ENCODE measurements at places on chromosomes 16 and 17.

- no peak for DNase-seq
These were observed 2.2 kb downstream of the LMF1 start for GRCh38 chr16:968620-969019.

DNA sequence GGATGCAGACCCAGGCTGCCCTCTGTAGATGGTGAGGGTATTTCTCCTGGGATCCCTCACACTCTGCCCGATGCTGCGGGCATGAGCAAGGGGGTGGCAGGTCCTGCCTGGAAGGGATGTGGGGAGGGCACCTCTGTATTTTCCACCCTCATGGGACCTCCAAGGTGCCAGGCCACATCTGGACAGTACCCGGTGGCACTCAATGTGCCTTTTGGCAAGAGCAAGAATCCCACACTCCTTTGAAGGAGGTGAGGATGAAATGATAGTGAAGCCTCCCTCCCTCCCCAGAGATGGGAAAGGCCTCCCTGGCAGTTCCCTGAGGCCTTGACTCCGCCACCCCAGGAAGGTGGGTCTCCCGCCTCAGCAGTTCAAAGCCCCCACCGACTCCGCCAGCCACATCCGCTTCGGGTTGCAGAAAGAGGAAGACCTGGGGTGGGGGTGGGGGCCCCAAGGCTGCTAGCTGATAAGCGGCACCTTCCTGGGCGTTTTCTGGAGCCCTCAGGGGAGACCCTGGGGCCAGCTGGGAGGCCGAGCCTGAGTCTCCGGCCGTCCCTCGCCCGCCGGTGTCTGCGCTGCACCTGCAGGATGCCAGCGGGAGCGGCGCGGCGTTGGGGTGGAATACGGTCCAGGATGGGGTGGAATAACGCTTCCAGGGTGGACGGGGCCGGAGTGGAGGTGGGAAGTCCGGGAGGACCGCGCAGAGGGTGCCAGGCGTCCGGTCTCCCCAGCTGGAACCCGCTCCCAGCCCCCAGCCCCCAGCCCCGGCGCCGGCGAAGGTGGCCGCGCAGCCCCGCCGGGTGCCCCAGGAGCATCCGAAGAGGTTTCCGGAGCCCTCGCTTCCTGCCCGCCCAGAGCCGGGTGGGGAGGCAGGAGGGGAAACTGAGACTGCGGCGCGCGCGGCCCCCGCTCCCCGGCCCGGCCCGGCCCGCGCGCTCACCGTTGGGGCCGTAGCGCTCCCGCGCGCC lies 718 bp downstream of the ATP2A3 start:
- DNase-seq = no peak

DNA sequence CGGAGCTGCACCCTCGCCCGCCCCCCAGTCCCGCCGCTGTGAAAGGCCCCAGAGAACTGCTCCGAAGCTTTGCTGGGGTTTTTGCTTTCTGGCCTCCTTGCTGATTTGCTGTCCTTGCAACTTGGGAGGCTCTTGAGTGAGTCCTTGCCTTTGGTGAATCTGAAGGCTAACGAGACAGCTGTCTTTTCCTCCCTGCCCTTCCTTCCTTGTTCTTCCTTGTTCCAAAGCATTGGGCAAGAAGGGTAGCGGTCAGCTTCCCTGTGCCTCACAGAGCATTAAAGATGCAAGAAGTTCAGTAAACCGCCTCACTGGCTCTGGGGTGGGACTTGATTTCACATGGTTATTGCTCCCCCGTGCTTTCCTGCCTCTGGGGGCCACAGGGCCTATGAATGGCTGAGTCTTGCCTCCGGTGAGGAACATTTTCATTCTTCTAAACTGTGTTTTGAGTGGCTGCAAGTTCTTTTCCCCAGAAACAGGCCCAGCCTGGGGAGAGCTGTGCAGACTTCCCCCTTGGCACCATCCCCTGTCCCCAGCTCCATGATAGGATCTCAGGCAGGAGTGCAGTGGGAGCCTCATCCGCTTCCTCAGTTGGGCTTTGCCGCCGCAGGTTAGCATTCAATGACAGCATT lies 1.4 kb downstream of the YPEL2 start:
- peak; percentile 56 for DNase-seq

- no peak for DNase-seq
These were observed 3.6 kb upstream of the WDR24 start for GRCh38 chr16:693766-694165.

DNA sequence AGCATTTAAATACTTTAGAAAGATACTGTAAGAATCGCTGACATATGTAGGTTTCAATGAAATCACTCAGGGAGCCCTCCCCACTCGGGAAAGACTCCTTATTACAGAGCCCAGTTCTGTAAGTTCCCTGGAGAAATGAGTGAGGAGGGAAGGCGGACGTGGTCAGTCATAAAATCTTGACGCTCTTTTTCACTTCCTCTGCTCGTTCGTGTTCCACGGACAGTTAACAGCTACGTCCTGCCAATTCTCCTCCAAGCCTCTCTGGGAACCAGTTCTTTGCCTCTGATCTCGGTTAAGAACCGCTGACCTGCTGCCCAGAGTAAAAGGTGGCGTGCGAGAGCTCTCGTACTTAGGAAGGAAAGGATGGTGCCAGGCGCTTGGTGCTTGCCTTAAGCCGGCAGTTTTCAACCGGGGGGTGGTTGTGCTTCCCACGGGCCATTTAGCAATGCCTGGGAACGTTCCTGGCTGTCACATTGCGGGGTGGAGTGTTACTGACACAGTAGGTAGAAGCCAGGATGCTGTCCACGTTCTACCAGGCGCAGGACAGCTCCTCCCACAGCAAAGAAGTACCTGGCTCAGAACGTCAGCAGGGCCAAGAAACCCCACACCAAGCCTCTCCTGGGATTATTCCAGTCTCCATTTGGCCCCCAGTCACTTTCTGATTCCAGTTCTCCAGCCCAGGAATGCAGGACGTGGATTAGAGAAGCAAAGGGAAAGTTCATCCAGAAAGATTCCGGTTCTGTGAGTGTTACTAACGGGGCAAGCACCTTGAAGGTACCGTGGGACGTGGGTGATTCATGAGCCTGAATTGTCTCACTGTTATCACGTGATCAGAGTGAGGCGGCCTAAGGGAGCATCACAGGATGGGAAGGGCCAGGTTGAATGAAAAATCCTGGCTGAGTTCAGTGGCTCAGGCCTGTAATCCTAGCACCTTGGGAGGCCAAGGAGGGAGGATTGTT lies 87.7 kb downstream of the MRM3 start:
- DNase-seq = no peak

- no peak for DNase-seq
These were observed 296.8 kb downstream of the SOX9 start for GRCh38 chr17:72417627-72418026.

DNA sequence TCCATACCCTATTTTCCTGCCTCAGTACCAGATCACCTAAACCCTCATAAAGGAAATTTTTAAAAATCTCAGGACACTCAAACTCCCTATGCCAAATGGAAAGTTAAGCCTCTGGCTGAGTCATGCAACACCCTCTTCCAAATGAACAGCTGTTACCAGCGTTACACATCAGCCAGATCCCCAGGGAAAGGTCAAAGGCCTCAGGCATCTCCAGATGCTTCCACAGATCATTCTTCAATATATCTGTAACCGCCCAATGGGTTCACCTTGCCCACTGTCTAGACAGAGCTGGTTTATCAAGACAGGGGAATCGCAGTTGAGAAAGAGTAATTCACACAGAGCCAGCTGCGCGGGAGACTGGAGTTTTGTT lies 29.1 kb upstream of the SHCBP1 start:
- DNase-seq = no peak

DNA sequence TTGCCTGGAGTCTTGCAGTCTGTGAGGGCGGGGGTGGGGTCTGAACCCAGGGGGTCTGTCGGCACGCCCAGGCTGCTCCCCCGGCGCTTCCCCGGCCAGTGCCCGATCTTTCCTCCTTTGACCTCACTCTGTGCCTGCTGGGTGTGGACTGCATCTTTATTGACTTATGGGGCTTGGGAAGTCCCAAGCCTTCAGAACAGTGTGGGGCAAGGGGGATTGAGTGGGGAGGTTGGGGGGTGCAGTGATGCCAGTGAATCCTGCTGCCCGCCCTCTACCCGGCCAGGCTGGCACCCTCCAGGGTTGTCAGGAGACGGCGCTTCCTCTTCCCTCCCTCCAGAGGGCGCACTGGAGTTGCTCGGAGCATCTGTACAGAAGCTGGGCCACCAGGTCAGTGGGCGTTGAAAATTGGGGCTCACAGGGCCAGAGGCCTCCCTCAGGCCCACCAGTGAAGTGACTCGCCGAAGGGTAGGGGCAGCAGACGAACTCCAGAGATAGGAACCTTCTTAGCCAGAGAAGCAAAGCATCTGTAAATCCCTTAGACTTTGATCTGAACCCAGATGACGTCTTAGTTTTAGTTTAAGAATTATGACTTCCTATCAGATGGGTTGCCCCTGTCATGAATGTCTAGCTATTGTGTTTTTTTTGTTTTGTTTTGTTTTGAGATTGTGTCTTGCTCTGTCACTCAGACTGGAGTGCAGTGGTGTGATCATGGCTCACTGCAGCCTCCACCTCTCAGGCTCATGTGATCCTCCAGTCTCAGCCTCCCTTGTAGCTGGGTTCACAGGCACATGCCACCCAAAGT lies 184.8 kb upstream of the CIBAR2 start:
- DNase-seq = no peak

- no peak for DNase-seq
These were observed 5.4 kb downstream of the FASN start for GRCh38 chr17:82092628-82092994.

DNA sequence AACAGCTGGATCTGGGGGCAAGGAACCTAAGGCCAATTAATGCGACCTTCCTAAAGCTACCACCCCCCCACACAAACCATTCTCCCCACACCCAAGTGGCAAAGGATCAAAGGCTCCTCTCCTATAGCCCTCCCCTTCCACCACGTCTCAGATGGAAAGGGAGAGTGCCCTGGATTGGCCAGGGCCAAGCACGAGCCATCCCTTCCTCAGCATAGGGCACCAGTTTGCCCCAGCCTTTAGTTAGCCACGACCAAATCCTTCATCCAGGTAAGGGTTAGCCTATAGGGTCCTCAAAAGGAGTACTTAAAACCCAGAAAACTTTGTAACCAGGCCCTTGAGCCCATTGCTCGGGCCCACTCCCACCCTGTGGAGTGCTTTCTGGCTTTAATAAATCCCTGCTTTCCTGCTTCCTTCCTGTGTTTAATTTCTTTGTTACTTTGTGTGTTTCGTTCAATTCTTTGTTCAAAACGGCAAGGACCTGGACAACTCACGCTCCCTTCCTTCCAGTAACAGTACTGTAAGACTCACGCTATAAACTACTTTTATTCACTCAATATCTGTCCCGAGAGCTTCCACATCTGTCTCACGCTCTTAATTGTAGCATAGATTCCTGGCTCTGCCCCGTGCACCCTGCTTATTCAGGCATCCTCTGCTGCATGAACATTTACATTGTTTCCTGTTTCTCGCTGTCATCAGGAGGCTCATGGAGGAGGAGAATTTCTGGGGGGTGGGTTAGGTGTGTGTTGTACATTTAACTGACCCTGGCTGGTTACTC lies 62.3 kb downstream of the TNFRSF13B start:
- DNase-seq = no peak

- no peak for DNase-seq
These were observed 29.4 kb upstream of the PRKCA start for GRCh38 chr17:66272811-66273585.

- peak; percentile 44 for DNase-seq
These were observed 8.0 kb downstream of the SPPL2C start for GRCh38 chr17:45852535-45853297.

- DNase-seq = no peak
These were observed 25.4 kb downstream of the GSPT1 start for GRCh38 chr16:11890231-11890965.

- DNase-seq = no peak
These were observed 863.5 kb downstream of the KCNJ2 start for GRCh38 chr17:71032746-71033273.

- no peak for DNase-seq
These were observed 33.7 kb upstream of the TNRC6C start for GRCh38 chr17:77924757-77925336.

- no peak for DNase-seq
These were observed 35.3 kb downstream of the MRTFB start for GRCh38 chr16:14106457-14106856.

DNA sequence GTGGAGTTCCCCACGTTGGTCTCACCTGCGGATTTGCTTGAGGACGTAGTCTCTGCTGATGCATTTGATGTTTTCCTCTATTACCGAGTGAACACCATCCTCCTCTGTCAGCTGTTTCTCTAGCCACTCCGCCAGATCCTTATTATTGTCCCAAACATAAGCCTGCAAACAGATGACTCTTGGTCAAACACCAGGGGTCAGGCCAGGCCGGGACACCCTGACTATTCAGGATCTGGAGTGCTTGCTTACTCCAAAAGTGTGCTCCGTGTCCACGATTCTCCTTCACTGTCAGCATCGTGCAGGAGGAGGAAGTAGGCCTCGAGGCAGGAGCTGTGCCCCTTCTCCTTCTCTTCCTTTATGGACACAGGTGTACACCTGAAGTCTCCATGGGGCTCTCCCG lies 140.2 kb downstream of the AATF start:
- DNase-seq = no peak

DNA sequence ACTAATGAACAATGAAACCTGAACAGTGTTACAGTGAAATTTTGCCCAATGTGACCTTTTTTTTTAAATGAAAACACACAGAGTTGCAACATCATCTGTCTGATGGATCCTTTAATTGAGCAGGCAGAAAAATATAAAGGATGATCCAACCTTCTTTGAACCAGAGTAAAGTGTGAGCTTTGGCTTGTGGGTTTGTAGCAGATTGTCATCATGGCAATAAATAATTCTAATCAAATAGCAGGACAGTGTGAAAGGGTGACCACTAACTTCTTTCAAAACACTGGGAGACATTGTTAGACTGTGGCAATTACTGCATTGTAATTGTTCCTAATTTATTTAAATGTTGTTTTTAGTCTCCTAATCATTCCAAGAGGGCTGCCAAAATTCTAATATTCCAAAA lies 197.2 kb downstream of the CHD9NB start:
- DNase-seq = no peak

- peak; percentile 63 for DNase-seq
These were observed 264.2 kb downstream of the SEC14L1 start for GRCh38 chr17:77404812-77405581.

DNA sequence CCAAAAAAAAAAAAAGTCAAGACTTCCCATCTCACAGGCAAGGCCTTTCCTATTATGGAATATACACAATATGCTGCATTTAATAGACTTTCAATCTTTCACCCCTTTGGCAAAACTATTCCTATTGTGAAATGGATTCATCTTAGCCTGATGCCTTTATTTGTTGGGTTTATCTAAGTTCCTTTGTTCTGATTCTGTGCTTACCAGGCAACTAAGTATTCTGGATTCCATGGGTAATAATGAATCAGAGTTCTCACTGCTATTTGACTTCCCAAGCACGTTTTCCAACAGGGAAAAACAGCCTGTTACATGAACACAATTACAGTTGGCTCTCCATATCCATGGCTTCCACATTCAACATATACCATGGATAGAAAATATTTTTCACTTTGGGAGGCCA lies 135.5 kb downstream of the MYO1D start:
- DNase-seq = no peak
